ENCODE measurements at places on chromosomes 4 and X. TPM values are rescaled to one million over a fixed set of nuclear protein-coding genes. Genes with fewer than 3 reads are reported as not detected.

DNA sequence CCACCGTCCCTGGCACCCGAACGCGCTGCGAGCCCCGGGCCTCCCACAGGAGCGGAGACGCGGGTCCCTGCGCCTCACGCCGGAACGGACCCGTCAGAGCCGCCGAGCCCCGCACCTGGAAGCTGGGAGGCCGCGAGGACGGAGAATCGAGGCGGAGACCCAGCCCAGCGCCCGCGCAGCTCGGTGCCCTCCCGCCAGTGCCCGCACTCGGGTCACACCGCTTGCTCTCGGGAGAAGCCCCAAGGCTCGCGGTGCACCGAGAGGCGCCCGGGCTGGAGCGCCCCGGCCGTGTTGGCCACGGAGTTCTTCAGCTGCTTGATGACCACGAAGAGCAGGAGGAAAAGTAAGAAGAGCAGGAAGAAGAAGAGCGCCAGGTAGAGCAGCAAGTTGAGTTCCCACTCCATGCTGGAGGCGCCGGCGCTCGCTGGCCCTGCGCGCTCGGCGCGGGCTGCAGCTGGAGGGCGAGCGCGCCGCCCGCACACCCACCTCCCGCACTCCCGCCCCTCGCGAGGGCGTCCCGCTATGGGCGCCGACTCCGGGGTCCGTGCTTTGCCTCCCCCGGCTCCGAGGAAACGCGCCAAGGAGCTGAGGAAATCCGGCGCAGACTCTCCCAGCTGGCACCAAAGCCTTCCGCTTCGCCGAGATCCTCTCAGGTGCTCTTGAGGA lies at the start of gene SMIM43:
Gene SMIM43, minus strand, starts transcription at position 463 of the 666 bp plus-strand sequence. Its CDS starts 59 bp downstream, at position 404.
- no peak for DNase-seq

DNA sequence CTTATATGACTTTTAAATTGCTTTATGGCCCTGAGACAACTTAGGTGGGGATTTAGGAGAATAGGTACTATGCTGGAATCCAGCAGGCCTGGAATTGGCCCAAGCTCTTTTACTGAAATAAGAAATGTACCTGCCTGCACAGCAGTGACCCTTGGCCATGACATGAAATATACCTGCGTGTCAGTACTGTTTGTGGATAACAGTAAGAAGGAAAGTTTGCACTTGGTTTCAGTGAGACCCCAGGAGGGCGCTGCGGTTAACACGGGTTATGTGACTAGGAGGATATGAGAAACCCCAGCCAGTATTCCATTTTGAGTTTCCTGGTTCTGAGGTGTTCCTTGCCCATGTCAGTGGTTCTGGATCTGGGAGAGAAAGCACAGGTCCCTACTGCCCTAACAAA lies 5.3 kb downstream of the MTM1 start:
- no peak for DNase-seq

PPARGC1A gene
- total RNA-seq, result 33.0 TPM

APLN gene
- total RNA-seq, result 3.1 TPM

GRCh38 chr4:184657144-184657543 lies 7.6 kb downstream of the PRIMPOL start:
- DNase-seq, result no peak

IL3RA gene
- 4.6 TPM for total RNA-seq

- DNase-seq, result no peak
Observed at GRCh38 chrX:132967049-132967448, 8.6 kb upstream of the HS6ST2 start.

DNA sequence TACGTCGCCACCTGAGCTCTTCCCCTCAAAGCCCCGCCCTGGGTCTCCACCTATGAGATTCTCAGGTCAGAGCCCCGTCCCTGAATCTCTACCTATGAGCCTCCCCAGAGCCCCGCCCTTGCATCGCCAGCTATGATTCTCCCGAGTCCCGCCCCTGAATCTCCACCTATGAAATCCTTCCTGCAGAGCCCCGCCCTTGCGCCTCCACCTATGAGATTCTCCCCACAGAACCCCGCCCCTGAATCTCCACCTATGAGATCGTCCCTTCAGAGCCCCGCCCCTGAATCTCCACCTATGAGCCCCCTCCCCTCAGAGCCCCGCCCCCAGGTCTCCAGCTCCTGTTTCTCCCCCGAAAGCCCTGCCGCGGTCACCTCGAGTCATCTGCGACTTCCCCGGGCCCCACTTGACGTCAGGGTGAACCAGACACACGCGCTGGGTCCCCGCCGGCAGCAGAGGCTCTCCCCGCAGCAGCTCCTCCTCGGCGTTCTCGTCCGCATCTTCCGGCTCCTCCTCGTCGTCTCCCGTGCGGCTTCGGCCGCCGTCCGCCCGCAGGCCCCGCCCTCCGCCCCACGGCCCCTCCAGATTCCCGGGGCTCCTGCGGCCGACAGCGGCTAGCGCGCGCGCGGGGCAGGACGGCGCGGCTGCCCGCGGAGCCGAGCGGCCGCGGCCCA lies 393 bp downstream of the GTPBP6 start:
- peak; percentile 99 for DNase-seq

DNA sequence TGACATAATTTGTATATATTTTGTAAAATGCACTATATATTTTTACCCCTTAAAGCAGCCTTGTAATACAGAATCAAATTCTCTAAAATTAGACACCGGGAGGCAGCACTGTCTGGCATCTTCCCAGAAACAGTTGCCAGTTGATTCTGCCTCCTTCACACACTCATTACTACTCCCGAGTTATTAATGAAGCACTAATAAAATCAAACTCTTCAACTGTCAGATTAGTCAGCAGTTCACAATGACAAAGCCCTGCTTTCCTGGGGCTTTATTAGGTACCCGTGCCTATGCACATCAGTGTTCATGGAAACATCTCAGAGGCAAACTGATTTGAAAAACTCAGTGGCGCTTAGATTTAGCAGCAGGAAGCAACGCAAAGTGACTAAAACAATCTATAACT lies 103.5 kb upstream of the VEGFC start:
- peak; percentile 30 for DNase-seq

- no peak for DNase-seq
Observed at GRCh38 chr4:96677499-96677898, 837.6 kb downstream of the PDHA2 start.

- DNase-seq, result no peak
Observed at GRCh38 chr4:71784569-71785197, 804 bp upstream of the GC start.

GRCh38 chrX:13699183-13699826 lies 10.4 kb downstream of the RAB9A start:
- DNase-seq, result no peak

GRCh38 chr4:3218824-3219760 lies 29.9 kb upstream of the MSANTD1 start:
- DNase-seq, result no peak

GUCY1A1 gene
- 4.6 TPM for total RNA-seq

DNA sequence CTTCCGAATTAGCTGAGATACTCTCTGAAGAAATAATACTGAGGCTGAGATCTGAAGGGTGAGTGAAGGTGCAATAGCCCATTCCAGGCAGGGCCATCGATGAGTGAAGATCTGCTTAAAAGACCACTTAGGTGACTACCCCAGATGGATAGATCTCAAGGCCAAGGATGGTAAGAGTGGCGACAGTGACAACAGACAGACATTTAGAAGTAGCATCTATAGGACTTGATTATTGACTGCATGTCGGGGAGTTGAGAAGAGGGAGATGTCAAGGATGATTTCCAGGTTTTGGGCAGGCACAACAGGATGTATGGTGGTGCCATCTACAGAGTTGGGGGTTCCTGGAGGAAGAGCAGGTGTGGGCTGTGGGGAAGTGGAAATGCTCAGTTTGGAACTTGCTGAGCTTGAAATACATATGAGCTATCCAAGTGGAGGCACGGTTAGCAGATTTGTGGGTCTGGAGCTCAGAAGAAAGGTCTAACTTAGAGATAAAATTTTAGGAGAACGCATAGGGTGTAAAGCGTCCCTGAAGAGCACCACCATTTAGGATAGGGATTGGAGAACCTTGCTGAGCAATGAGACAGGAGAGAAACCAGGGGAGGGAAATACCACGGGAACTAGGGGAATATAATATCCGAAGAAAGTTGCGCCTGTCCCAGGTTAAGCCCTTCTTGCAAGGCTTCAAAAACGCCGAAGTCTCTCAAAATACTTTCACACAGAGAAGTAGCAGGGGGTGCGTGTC lies 688 bp downstream of the UFSP2 start:
- DNase-seq, result no peak

DNA sequence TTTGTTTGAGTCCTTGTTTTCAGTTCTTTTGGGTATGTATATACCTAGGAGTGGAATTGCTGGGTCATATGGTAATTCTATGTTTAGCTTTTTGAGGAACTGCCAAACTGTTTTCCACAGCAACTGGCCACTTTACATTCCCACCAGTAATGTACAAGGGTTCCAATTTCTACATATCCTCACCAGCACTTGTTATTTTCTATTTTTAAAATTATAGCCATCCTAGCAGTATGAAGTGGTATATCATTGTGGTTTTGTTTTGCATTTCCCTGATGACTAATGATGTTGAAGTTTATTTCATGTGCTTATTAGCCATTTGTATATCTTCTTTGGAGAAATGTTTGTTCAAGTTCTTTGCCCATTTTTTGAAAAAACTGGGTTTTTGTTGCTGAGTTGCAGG lies 39.6 kb downstream of the TMEM164 start:
- DNase-seq, result no peak

SLC4A4 gene
- total RNA-seq, result 2.2 TPM

DNA sequence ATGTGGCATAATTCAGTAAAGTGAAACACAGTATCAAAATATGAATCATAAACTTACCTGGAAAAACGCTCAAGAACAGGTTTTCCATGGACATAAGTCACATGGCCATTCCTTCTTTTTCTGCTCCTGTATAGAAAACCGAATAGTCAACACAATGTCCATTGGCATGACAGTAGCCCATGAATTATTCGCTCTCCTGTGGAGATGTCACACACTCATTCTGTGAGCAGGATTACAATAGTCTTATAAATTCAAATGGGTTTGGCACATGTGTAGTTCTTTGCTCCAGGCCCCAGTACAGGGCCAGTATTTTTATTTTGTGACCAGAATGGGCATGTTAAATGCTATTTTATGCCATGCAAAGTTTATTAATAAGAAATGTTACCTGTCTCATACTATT lies 15.1 kb upstream of the CXCL13 start:
- no peak for DNase-seq

GABRB1 gene
- total RNA-seq, result 0.87 TPM

CHST7 gene
- total RNA-seq, result 9.4 TPM

GRCh38 chr4:8533274-8533865 lies 46.8 kb upstream of the GPR78 start:
- no peak for DNase-seq

DNA sequence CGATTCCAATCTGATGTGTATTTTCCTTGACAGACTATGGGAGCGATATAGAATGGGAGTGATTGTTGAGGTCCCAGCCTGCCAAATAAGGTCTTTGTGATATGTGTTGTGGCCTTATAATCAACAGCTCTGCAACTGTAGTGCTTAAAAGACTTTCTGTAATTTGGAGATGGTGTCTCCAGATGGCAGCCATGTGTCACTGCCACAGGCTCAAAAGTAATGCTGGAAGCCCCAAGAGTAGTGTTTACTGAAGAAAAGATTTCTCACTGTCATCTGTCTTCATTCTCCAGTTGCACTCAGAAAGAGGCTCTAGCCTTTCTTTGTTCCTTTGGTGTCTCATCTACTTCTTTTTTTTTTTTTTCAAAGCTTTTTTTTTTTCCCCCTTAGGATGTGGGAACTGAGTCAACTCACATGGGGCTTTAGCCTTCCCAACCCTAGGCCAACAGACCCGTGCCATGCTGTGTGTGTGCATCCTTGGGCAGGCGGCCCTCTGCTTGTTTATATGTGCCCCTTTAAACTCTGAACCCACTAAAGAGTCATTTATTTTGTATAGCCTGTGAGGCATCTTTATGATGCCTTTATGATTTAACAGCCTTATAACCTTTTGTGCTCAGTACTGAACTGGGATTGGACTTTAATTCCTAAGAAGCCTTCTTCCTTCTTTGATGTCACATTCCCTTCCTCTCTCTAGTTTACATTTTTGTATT lies 15.6 kb downstream of the SRPX2 start:
- no peak for DNase-seq
